ENCODE measurements at places on chromosomes 2 and 18.

- no peak for DNase-seq
Observed at GRCh38 chr2:217248312-217248935, 388.6 kb upstream of the TNP1 start.

DNA sequence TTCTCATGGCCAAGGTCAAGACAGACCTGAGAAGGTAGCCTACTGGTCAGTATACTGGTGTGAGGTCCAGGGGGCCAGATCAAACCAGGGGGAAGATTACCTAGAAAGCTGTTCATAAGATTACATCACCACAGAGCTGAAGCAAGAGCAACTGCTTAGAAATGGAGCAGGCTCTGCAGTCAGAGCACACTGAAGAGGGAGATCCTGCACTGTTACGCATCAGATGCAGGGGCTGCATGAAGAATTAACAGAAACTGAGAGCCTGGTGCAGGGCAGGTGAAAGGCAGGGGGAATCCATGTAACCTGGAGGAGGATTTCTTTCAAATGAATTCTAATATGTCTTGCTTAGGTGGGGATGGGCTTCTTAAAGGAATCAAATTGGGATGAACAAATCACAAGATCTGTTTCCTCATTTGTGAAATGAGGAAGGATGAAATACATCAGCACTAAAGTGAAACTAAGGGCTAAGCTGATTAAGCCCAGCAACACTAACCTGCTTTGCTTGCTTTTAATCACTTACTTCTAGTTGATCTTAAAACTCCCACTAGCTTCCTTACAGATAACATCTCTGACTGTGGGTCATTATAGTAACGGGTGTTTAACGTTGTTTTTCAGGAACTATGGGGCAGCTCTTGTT is 74.3 kb upstream of the ADAM23 start:
- no peak for DNase-seq

DNA sequence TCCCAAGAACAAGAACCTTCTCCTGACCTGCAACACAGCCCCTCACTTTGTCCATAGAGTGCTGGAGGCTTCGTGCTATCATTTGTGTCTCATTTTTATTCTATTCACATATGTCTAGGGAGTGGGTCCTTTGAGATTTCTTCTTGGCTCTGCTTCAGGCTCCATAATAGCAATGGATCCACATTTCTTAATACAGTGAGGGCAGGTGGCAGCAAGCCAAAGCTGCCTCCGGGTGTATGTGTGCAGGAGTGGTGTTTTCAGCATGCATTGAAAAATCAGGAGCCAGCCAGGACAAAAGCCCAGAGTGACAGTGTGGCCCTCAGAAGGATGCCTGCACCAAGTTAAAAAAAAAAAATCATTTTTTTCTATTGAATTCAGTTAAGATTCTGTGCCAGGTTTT is 115.1 kb upstream of the PELI1 start:
- no peak for DNase-seq

DNA sequence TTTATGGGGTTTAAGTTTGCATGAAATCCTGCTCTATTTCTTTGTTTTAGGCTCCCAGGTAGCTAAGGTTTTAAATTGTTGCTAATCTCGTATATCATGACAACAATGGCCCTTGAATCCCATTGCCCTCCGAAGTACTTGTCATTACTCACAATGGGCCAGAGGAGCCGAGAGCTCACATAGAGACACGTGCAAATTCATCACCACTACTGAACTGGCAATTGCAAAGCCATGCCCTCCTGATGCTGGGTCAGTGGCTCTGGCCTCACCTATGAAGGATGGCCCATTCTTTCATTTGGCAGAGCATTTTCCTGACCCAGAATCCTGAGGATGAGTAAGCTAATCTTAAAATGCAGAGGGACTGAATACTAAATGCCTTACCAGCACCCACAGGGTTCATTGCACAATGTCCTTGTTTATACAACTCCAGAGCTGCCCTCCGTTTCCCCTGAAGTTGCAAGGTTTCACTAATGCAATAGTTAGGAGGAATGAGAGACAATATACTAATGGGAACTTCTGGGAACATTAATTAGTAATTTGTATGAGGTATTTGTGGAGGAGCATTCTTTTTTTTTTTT is 71.6 kb upstream of the GAREM1 start:
- no peak for DNase-seq

DNA sequence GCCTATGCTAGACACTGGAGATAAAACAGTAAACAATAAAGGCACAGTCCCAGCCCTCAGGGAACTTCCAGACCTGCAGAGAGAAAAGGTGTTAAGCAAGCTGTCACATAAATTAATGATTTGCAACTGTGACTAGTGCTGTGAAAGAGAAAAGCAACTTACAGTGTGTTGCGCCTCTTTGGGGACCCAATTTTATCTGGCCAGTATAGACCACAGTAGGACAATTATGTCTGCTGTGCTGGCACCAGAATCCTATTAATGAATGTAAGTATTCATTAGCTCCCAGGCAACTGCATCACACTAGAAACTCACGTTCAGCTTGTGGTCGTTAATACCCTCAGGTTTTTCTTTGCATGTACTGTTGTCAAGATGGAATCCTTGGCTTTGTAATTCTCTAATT is 55.3 kb upstream of the CHST9 start:
- DNase-seq, result no peak

- DNase-seq, result no peak
Observed at GRCh38 chr18:13236411-13236810, 17.9 kb downstream of the LDLRAD4 start.

- no peak for DNase-seq
Observed at GRCh38 chr2:29016504-29016903, 35.4 kb downstream of the TOGARAM2 start.

GRCh38 chr2:234957834-234958135 is 6.0 kb downstream of the SH3BP4 start:
- no peak for DNase-seq

DNA sequence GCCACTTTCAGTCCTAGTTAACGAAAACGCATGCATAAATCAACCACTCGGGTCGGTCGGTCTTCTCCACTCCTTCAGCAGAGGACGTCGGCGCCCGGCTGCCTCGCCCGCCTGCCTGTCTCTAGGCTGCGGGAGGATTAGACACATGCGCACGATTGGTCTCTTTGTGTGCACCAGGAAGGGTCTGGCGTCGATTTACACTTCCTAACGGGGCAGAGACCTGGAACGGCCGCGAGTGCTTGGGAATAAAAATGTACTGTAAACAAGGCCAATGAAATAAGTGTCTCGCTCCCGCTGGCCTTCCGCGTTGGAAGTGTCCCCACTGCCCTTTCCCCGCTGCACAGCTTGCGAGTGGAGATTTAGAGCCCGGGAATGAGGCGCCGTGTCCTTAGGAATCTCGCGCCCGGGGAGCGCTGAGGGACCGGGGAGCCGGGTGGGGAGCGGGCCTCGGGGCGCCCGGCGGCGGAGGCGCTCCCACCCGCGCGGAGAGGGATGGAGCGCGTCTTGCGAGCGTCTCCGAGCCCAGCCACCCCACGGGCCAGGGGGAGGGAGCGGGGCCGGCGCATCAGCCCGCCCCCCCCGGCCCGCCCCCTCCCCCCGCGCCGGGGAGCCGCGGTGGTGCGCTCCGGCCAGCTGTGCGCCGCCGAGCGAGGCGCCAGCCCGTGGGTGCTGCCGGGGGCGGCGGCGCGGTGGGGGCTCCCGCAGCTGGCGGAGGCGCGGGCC is at the start of gene DOK6:
DOK6 (plus strand) TSS at position 636 of the 723 bp plus-strand sequence.
- DNase-seq, result no peak

DNA sequence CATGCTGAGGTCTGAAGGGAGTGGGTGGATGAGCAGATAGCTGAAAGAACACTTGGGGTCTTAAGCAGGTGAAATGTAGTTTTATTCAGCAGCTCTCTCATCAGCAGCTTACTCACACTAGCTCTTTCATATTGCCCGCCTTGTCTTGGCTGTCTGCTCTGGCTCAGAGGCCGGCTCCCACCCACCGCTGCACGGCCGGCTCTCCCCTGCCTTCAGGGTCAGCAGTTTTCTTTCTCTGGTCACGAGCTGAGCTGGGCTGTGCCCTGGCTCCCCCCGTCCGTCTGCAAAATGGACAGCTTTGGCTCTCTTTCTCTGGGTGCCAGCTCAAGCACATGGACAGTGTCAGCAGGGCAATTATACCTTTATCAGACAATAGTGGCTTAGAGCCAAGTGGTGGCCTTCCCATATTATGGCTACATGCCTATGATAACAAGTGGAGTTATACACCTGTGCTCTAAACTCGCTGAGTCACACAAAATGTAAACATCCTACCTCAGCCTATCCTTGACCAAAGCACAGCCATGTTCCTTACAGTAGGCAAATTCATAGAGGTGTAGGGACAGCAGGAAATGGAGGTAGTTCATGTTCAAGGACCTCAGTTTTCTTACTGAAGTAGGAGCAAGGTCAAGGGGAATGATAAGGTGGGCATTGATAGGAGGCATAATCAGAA is 224.8 kb downstream of the SOCS6 start:
- no peak for DNase-seq

All from activated CD4-positive, alpha-beta T cell treated with anti-CD3 and anti-CD28 coated beads, Interleukin-2, amount 50 U/mL, for 4 hours (primary cell).